K562 (cell line): ENCODE measurements at places on chromosomes 6 and 20. TPM values are rescaled to one million over a fixed set of nuclear protein-coding genes. Genes with fewer than 3 reads are reported as not detected.

DNA sequence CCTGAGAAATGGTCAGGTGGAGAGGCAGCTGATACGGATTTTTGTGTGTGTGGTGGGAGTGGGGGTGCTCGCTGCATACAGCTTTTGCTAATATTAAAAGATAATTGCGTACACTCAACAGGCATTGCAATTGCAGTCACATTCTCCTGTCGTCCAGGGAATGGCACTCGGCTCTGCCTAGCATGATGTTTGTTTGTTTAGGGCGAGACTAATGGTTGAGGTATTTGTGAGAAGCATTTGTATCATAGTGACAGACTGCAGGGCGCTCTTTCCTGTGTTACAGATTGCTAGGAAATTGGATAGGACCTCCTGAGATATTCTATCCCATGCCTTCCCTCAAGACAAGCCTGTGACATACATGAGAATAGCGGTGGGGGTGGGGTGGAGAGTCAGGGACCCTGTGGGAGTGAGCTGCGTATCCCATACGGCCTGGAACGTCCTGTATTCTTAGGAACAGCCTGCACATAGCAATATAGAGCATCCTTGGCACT is 207.4 kb downstream of the SOX4 start:
- no peak for DNase-seq

GRCh38 chr6:21173031-21173430 is 420.5 kb upstream of the SOX4 start:
- no peak for DNase-seq

- DNase-seq = no peak
Observed at GRCh38 chr20:57440678-57441509, 49.7 kb downstream of the RBM38 start.

GRCh38 chr6:53230775-53231467 is 82.3 kb upstream of the GCM1 start:
- DNase-seq = no peak

GRCh38 chr6:109800771-109801170 is 109.7 kb downstream of the FIG4 start:
- no peak for DNase-seq

GRCh38 chr6:40997234-40997957 is 41.6 kb downstream of the UNC5CL start:
- DNase-seq = peak; percentile 76

- DNase-seq = no peak
Observed at GRCh38 chr6:144158133-144158532, 7.8 kb downstream of the STX11 start.

GRCh38 chr6:150764334-150765066 is 101.0 kb upstream of the MTHFD1L start:
- no peak for DNase-seq

DNA sequence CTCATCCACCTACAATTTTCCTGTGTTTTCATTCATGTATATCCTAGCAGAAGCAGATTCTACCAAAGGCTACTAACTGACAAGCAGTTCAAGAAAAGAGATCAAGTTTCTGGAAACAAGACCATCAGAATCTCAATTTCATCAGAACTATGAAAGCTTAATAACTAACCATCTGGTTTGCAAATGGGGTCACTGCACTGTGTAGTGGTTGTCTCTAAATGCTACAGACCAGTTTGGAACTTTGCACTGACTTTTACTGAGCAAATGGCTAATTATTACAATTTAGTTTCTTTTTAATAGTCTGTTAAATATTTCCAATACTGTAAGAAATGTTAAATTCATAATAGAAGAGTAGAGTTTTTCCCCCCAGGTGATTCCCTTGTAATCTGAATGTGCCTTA is 64.5 kb downstream of the REPS1 start:
- DNase-seq = no peak

GRCh38 chr20:32216179-32217142 is 8.8 kb downstream of the POFUT1 start:
- no peak for DNase-seq

DNA sequence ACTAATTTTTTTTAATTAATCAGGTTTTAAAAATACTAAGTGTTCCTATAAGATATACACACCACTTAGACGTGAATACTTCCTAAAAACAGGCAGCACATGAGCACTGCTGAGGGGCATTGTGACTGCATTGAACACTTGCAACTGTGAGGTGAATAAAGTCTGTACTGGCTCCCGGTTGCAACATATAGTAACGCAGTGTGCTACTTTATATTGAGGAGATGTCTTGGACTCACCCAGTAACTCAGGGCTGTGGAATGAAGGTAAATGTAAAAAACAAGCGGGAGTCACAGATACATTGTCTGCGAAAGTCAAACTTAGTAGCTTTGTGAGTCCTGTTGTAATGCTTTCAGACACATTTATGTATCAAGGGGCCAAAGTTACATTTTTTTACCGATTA is 17.0 kb upstream of the HLA-A start:
- no peak for DNase-seq

IYD gene
- polyA plus RNA-seq = 0.09 TPM in 1 of 2 replicates, not detected in the other

MRAP2 gene
- 8.0 and 9.3 TPM in 2 replicates for polyA plus RNA-seq

GSTA3 gene
- polyA plus RNA-seq = not detected in 2 replicates
